ENCODE measurements at places on chromosomes 6 and 20.
A peak's percentile ranks its signal among the peaks of the same experiment; 100 is the strongest.

GRCh38 chr6:118683881-118684872 lies 32.8 kb upstream of the CEP85L start:
- DNase-seq: no peak

- DNase-seq: no peak
Measured at GRCh38 chr6:116511424-116512110, at the start of gene CALHM5. CALHM5 (plus strand) TSS chr6:116511639; CDS start chr6:116511697, 58 bp downstream.

DNA sequence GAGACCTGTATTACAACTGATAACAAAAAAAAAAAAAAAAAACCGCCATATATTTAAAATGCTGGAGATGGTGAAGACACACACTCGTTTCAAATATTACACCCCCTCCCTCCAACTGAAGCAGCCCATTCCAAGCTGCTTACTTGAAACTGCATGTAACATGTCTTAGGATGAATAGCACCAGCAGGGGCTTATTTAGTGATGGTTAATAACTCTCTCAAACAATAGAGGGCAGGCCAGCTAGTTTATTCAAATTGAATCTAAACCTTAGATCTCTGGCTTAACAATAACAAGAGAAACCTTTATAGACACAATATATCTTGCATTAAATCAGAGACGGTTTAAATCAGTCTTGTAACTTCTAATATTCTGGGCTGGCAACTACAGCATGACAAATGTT lies 9.3 kb upstream of the JPH2 start:
- no peak for DNase-seq

DNA sequence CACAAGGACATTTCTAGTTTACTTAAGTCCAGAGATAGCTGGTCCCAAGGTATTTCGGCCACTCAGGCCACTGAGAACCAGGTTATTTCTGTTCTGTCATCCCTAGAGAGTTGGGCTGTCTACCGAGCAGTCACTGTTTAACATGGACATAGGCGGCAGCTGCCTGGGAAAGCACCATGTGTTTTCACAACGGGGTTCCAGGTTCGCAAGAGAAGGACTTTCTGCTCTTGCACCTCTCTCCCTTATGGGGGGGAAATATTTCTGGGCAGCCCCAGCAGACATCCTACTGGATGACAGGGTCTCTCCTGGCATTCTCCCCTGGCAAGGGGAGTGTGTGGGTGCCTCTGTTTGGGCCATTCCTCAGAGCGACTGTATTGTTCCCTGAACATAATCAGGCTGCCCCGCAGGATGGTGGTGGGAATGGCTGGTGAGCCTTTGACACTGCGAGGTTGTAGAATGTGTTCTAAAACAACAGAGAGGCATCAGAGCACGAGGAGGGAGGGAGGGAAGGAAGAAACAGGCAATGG lies 64.4 kb upstream of the DUSP22 start:
- no peak for DNase-seq

DNA sequence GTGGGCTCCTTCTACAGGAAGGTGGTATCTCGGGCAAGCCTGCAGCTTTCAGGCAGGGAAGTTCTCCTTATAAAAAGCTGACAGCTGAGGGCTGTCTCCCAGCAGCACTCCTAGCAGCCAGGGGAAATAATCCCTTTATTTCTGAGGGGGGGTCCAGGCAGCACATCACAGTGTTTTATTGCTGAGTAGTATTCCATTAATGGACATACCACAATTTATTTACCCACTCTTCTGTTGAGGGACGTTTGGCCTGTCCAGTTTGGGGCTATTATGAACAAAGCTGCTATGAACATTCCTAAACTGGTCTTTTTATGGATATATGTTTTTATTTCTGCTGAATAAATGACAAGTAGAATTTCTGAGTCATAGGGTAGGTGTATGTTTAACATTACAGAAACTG lies 20.0 kb upstream of the PHACTR2 start:
- no peak for DNase-seq

DNA sequence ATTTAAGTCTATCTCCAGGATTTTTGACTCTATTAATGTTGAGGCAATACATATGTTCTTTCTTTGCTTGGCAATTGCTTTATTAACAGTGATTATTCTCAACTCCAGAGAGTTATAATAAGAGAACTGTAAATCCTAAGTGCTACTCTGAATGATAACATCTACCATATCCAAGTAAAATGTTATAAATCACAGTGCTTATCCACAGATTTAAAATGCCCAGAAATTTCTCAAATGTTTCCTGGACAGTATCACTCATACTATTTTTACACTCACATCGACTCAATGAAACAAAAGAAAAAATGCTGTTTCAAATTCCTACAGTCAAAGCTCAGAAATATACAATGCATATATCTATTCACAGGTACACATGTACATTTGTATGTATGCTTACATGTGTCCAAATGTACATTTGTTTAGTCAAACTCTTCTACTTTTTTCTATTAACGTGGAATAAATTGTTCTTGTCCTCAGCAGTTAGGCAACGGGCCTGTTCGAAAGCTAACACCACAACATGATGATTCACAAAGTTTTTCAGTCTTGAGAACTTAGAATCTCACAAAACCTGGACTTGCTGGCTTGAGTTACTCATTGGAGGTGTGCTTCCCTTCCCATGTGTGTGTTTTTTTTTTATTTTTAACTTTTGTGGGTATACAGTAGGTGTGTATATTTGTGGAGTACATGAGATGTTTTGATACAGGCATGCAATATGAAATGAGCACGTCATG lies 193.0 kb downstream of the GJA10 start:
- no peak for DNase-seq

GRCh38 chr6:52499026-52499425 lies 77.8 kb downstream of the TRAM2 start:
- no peak for DNase-seq

- no peak for DNase-seq
Measured at GRCh38 chr6:46002264-46002663, 13.4 kb downstream of the CLIC5 start.

GRCh38 chr20:25987073-25987927 lies 290.6 kb upstream of the ZNF337 start:
- DNase-seq: peak; percentile 83

DNA sequence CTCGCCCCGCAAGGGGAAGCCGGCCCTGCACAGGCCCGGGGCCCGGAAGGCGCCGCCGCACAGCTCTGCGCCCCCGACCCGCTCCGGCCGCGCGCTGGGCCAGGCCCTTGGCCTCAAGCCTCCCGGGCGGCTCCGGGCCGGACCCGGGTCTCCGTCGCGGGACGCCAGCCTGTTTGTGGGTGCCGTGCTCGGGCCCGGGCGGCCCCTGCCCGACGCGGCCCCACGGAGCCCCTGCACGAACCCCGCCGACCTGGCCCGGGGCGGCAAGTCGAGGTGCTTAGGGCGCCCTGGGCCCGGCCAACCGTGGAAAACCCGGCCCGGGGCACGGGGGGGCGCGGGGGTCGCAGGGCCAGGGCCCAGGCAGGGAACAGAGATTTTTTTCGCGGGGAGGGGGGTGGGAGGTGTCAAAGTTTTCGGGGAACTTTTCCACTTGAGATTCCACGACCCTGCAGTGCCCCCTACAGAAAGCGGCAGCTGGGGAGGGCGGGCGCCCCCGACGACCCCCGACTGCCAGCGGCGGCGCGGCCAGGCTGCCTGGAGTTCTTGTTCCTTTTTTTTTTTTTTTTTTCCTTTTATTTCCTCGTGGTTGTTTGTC lies 805 bp upstream of the STX16 start:
- no peak for DNase-seq

- DNase-seq: no peak
Measured at GRCh38 chr6:63372951-63373533, 53.3 kb upstream of the LGSN start.

DNA sequence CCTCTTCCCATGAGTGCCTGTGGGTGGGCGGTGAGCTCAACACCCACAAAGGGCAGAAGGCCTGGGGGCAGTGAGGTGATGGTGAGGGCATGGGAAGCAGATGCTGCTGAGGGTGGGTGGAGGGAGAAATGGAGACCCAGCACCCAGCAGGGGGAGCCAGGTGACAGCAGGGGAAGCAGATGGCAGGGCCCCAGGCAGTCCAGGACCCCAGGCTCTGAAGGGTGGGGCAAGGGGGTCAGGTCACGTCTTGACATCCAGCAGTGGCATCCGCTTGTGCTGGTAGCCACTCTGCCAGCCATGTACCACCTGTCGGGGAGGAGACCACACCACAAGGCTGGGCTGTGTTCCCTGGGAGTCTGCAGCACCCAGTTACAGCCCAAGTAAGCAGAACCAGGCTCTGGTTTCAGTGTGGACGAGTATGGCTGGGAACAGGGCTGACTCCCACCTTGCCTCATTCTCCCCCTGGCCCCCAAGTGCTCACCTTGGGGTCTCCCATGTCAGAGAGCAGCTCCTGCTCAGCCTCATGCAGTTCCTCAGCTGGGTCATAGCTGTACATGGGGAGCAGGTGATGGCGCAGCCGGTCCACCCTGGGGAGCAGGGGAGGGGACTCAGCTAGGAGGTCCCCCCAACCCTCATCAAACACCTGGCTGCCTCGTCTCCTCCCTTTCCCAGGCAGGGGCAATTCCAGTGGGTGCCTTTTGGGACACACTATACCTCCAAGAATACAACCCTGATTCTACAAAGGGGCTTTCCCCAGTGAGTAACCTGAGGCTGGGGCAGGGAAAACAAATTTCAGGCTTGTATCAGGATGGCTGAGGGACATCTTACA lies 2.0 kb downstream of the SMIM29 start:
- peak; percentile 13 for DNase-seq

GRCh38 chr20:34311118-34312023 lies 8.2 kb upstream of the AHCY start:
- peak; percentile 20 for DNase-seq

- DNase-seq: no peak
Measured at GRCh38 chr20:3312940-3313682, 74.1 kb upstream of the SLC4A11 start.

DNA sequence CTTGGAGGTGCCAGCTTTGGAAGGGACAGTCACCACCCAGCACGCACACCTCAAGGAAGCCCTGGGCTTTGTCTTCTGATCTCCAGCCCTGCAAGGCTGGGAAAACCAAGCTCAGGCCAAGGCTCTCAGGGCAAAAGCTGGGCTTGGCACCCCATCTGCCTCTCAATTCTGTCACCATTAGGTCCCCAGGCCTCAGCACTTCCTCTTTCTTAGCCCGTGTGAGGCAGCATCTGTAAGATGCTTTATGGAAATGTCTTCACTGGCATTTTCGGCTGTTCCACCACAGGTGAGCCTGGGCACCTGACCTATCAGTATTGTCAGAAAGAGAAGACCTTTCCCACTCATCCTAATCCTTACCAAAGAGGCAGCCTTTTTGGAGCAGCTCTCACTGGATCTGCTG lies 24.6 kb downstream of the GMEB2 start:
- DNase-seq: no peak

DNA sequence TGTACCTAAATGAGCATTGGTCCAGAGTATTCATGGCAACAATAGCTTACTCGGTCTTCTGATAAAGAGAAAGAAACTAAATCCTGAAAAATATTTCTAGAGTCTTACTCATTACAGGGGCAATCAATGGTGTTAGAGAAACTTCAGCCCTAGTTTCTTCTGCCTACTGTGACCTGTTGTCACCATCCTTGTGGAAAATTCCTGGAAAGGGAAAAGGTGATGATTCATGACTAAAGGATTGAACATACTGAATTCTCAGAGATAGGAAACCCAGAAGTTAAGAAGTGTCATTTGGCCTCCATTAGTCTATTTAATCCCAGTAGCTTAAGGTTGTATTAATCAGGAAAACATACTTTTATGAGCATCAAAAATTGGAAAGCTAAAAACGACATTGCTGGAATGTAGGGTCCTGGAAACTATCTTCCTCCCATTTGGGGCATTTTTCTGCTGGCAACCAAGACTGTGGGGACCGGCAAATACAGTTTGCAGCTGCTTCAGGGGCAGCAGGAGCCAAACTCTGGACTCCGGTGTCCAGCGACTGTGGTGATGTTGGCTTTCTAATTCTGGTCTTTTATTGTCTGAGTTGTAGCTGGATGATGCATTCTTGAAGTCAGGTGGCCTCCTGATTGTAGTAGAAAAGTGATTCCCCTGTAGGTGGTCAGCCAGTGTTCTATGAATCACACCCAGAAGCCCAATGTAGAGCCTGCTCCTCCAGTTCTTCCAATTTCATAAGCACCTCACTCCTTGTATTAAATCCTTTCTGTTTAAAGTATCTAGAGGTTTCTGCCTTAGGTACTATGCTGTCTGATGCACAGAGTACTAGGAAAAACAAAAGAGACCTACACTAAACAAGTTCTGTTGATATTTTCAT lies 67.6 kb downstream of the LCA5 start:
- DNase-seq: no peak

DNA sequence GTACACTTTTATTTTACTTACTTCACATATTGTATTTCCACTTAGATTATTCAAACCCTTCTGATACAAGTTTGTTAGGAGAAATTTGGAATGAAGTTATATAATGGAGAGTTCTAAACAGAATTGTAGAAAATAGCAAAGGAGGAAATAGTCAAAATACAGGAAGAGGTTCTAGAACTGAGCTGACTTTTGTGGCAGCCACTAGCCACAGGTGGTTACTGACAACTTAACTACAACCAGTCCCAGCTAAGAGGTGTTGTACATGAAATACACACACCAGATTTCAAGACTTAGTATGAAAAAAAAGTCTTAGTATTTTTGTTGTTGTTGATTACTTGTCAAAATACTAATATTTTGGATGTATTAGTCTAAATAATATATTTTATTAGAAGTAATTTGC lies 727.4 kb upstream of the CITED2 start:
- no peak for DNase-seq

DNA sequence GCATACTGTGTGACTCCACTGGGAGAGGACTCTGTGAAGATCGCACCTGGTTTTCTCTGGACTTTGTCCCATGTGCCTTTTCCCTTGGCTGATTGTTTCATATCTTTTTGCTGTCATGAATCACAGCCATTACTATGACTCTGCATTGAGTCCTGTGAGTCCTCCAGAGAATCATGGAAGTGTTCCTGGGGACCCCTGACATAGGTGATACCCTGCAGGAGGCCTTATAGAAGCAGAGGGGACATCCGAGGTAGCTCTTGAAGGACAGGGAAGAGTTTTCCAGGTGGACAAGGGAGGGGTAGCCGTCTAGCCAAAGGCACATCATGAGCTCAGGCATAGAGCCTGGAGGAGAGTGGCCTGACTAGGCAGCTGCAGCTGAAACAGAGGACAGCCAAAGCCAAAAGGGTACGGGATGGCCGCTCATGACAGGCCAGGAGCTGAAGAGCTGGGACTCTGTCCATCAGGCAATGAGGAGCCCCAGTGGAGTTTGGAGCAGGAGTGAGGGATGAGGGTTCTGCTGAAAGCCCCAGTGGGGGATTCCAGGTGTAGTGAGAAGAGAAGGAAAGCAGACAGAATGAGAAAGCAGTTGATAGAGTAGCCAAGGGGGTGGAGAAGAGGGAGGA lies 86.6 kb upstream of the TOX2 start:
- no peak for DNase-seq

DNA sequence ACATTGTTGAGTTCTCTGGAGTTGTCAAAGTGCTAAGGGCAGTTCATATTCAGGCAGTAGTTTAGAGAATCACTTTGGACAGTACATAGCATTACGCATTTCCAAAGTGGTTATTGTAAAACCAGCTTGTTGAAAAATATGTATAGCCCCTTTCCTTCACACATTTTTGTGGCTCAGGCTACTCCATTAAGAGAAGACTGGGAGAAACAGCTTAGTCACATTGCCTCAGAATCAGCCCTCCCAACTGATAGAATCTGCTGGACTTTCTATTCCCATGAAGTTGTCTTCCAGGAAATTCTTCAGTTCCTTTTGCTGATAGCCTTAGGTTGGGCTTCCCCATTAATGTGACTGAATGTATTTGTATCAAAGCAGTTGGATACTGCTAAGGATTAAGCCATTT lies 39.5 kb upstream of the HDGFL1 start:
- no peak for DNase-seq

- DNase-seq: no peak
Measured at GRCh38 chr20:38728911-38729642, 4.8 kb downstream of the SLC32A1 start.
